ENCODE measurements at places on chromosomes 5 and 9.

- DNase-seq: no peak
Observed at GRCh38 chr9:20760246-20760891, 76.3 kb downstream of the FOCAD start.

DNA sequence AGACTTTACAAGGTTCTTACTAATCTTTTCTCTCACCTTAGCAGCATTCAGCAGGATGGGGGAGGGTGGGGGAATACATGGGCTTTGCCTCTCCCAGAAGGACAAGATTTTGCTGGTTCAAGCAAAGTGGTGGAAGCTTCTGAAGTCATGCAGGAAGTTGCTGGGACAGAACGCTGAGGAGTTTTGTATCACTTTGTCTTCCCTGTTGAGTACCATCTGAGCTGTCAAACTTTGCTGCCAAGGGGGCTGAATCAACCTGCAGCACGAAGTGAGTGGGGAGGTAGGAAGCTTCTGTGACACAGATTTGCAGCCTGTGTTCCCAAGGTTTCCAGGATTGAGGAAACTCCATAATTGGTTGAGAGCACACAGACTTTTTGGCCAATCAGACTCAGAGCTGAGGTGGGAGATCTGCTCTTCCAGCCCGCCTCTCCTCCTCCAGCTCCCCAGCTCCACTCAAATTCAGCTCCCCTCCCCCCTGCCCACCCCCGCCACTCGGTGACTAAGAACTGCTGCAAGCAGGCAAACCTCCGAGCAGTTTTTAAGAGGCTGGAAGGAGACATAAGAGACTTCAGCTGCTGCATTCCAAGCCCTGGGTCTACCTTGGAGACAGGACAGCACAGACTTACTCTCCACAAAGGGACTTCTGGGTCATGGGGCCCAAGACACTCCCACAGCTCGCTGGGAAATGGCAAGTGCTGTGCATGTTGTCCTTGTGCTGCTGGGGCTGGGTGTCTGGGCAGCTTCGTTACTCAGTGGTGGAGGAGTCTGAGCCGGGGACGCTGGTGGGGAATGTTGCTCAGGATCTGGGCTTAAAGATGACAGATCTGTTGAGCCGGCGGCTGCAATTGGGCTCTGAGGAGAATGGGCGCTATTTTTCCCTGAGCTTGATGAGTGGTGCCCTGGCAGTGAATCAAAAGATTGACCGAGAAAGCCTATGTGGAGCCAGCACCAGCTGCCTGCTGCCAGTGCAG is at the start of gene PCDHGC5:
PCDHGC5 (plus strand) TSS at position 491 of the 971 bp plus-strand sequence; CDS start at position 651, 160 bp downstream.
- DNase-seq: peak; percentile 88

DNA sequence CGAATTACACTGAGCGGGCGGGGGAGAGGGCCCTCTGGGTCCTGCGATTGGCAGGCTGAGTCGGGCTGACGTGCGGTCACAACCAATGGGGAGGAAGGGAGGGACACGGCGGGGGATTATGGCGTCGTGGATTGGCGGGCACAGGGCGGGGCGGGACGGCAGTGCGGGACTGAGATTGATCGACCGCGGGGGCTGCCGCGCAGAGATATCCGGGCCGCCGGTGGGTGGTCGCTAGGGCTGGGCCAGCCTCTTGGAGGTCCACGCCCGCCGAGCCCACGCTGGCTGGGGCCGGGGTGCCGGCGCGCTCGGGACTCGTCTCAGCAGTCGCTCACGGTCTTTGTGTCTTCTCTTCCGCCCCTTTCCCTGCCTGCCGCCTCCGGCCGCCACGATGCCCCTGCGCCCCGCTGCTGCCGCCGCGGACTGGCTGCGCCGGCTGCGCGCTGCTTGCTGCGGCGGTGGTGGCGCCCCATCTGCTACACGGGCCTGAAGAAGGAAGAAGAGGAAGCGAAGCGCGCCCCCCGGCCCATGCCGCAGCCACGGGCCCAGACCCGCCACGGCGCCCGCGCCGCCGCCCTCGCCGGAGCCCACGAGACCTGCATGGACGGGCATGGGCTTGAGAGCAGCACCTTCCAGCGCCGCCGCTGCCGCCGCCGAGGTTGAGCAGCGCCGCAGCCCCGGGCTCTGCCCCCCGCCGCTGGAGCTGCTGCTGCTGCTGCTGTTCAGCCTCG is at the start of gene RGMB:
RGMB (plus strand) TSS at position 200 of the 728 bp plus-strand sequence; CDS start at position 608, 408 bp downstream.
- DNase-seq: peak; percentile 96

GRCh38 chr5:119356612-119357188 is 881 bp downstream of the TNFAIP8 start:
- no peak for DNase-seq

DNA sequence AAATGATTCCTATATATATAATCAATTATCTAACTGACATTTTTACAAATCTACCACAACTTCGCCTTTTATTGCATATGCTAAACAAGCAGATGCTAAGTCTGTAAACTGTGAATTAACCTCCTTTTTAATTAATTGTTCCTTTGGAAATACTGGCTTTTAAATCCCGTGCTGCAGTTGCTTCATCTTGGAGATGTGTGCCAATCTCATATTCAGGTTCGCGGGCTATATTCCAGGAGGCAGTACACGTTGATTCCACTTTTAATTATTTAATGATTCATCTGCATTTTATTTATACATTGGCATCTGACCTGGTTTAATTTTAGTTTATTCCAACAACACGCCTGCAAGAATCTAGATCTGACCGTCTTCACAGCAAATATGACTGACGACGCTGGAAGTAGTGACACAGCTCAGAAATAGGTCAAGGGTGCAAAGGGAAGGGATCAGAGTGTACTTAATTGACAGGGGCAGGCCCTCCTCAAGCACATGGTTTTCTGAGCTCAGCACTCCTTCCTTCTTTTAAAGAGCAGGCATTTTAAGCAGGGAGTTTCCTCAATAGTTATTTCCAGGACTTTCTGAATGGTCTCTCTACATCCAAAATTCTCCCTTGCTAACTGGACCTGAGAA is 125.2 kb downstream of the GLIS3 start:
- DNase-seq: no peak

- DNase-seq: no peak
Observed at GRCh38 chr5:69029292-69029691, 64.5 kb upstream of the SLC30A5 start.

DNA sequence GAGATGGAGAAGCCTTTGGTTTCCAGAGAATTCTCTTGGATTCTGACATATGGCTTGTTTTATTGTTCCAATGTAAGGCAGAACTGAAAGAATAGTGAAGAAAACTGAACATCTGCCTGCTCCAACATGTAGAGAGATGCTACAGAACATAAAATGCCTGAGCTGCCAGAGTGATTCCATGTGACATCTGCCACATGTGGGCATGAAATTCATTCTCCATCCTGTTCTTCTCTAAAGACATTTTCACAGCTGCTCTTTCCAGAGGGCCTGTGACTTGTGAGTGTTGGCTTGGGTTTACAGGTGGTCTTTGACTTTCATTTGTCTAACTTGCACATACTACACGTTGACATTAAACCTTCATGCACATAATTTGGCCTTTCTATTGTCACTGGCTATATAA is 33.7 kb upstream of the TXN start:
- DNase-seq: no peak

DNA sequence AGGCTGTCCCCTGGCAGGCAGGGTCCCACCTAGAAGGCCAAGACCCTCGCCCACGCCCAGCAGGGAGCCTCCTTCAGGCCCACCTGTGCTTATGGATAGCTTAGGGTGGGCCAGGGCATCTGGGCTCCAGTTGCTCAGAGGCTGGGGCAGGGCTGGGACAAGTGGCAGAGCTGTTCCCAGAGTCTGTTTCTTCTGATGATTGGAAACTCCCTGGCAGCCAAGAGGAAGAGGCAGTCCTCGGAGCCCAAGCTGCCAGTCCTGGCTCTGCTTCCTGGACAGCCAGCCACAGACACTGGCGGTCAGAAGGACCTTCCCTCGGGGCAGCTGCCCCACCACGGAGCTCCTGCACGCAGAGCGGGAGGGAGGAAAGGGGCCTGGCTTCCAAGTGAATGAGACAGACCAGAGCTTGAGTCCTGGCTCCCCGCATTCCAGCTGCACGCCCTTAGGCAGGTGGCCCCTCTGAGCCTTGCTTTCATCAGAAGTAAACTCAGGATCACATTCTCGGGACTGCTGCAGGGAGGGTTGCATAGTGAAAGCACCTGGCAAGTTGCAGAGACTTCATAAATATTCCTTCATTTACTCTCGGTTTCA is 37.9 kb upstream of the GABRP start:
- DNase-seq: no peak

DNA sequence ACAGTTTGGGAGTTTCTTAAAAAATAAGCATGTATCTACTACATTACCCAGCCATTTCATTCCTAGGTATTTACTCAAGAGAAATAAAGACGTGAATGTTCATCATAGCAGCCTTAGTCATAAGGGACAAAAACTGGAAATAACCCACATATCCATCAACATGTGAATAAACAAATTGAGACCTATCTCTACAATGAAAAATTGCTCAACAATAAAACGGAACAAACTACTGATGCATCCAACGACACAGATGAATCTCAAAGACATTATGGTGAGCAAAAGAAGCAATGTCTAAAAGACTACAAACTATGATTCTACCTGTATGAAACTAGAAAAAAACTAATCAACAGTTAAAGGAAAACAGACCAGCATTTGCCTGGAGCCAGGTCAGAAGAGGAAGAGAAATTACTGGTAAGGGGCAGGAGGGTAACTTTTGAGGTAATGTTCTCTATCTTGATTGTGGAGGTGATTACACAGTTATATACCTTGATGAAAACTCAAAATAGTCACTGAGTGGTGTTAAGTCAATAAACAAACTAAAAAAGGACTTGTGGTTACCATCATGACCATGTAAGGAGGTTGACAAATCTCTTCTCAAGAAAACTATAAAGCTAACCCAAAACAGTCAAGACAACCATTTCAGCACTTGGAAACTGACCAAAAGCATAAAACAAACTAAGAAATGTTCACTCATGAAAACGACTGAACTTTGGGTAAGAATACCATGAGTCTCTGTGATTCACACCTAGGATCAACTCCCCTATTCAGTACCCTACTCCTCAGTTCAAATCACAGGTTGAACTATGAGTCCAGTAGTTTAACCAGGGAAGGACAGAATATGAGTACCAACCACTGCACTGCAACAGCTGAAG is 10.4 kb downstream of the UIMC1 start:
- DNase-seq: peak; percentile 30

- DNase-seq: no peak
Observed at GRCh38 chr5:13227513-13227912, 717.0 kb downstream of the DNAH5 start.

DNA sequence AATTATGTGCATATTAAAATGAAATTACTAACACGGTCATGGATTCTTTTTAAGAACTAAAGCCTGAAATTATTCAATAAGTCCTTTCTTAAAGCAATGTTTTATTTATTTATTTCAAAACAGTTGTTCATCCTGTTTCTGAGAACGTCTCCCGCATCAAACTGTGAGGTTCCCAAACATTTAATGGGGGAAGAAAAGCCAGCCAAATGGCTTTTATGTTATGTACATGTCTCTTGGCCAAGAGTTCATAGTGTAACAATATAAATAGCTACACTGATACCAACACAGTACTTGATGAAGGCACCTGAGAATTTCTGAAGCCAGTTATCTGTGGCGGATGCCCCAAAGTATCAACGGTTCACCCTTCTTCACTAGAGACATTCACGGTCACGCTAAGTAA is 15.7 kb downstream of the TTF1 start:
- DNase-seq: no peak

- DNase-seq: no peak
Observed at GRCh38 chr9:127058645-127059021, 63.8 kb downstream of the ANGPTL2 start.

DNA sequence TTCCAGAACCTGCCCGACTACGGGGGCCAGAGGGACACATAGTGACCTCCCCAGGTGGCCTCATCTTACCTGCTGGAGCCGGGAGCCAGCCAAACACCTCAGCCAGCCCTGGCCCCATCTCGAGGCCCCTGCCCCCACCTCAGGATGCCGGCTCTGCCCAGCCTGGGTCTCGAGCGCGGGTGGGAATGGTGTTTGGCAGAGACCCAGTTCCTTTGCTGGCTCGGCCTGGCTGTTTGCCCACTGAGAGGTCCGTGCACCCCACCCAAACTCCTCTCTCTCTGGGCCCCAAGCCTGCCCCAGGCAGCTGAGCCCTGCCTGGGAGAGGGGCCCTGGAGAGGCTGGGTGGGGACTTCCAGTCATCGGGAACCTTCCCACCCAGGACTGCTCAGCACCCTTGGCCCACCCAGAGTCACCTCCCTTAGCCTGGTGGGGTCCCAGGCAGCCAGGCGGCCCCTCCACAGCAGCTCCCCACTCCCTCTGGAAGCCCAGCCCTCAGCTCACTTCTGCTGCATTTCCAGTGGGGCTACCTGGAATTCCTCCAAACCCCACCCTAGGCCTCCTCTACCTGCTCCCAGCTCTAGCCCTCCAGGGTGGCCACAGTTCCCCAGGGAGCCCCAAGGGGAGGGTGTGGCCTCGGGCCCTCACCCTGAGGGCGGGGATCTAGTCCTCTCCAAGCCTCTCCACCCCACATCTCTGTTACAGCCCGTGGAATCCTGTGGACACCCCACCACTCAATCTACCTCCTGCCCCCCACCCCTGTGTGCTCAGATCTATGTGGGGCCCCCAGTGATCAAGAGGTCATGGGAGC is 42.4 kb upstream of the UBAC1 start:
- no peak for DNase-seq

- DNase-seq: no peak
Observed at GRCh38 chr5:108111736-108112135, 270.2 kb downstream of the FBXL17 start.

- no peak for DNase-seq
Observed at GRCh38 chr5:1548702-1549474, 25.1 kb upstream of the LPCAT1 start.

DNA sequence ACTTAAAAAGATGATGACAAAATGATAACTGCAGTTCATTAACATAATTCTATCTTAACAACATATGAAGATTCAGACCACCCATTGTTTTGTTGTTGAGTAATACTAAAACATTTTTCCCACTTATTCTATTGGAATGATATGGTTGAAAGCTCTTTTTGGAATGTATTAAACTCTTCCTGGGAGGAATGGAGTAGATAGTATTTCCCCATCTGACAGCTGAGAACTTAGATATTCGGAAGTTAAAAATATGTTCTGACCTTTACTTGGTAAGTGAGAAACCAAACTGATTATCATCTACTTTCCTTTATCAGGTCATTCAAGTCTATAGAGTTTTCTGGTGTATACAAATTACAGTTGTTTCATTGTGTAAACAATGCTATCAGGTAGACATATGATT is 452.9 kb downstream of the CSNK1G3 start:
- no peak for DNase-seq

GRCh38 chr5:21121213-21121612 is 1133.2 kb upstream of the CDH18 start:
- DNase-seq: no peak

- no peak for DNase-seq
Observed at GRCh38 chr5:123929055-123929474, 417.1 kb downstream of the CSNK1G3 start.

DNA sequence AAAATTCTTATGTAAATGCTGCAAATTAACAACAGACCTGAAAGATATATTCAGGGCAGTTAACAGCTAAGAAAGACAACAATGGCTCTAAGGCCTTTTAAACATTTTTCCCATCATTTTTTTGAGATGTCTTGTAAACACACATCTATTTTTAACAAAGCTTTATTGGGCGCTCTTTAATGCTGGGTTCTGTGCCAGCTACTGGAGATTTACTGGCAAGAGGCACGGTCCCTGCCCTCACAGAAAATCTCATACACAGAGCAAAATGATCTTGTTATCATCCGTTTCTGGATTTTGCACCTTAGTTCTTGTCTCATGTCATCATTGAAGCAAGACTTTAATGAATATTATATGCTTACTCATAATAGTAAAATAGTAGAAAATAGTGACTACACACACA is 1022.3 kb upstream of the WWC1 start:
- DNase-seq: no peak

Measured in AG08396 (cell line).